ENCODE measurements at places on chromosomes 1 and 21.

DNA sequence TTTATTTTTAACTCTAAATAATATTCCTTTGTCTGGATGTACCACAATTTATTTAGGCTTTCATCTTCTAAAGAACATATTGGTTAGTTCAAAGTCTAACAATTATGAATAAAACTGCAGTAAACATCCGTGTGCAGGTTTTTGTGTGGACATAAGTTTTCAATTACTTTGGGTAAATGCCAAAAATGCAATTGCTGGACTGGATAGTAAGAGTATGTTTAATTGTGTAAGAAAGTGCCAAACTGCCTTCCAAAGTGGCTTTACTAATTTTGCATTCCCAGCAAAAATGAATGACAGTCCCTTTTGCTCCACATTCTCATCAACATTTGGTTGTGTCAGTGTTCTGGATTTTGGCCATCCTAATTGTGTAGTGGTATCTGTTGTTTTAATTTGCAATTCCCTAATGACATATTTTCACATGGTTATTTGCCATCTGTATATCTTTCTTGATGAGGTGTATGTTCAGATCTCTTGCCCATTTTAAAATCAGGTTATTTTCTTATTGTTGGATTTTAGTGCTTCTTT, 113.8 kb downstream of the DPYD start:
- no peak for DNase-seq

GRCh38 chr1:10128101-10128765, 82.1 kb upstream of the KIF1B start:
- DNase-seq: no peak

GRCh38 chr21:45617021-45617921, 26.3 kb upstream of the PCBP3 start:
- no peak for DNase-seq

DNA sequence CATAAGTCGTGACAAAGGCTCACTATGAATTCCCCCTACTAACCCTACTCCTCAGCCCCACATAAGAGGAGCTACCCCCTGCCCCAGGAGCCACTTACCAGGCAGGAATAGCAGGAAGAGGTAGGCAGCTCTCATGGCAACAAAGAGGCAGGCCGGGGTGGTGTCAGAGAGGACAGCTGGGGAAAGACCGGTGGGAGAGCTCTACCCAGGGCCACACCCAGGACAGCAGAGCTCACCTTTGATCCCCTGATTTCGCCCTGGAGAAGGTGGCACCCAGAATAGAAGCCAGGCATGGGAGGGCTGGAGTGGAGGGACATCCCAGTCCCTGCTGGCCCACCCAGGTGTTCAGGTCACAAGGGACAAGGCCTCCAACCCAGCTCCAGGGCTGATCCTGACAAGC, 2.3 kb downstream of the MFAP2 start:
- no peak for DNase-seq

DNA sequence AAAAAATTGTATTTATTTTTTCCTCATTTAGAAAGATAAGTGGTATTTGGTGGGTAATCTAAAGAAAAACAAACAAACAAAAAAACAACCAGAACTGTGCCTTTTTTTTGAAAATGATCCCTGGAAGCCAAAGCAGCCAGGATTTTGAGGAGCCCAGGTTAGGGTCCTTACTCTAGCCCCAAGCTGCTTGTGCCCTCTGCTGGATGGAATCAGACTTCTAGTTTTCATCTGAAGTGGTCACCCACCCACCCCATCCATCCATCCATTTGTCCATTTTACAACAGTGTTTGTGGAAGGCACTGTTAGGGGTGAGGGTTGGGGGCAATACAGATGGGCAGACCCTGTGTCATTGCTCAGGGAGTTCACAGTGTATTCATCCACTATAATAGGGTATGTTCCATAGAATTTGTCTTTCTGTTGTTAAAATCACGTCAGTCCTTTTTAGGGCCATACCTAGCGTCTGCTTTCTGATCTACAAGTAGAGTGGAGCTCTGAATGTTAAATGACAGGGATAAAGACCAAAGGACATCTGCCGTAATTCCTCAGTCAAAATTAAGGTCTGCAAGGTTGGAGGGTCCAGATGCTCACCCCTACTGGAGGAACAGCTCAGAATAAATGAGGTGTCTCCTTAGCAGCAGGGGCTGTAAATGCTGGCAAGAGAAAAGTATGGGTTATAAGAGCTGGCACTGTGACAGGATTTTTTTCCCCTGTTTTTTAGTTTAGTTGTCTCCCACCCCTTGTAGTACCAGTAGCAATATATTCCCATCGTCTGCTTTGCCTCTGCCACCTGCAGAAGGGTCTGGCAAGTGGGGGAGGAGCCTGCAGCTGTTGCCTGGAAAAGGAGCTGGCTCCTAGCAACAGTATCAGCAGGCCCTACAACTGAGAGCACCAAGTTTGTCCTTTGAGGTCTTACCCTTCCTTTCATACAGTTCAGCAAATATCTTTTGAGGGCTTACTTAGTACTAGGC, 3.2 kb downstream of the LRRC42 start:
- DNase-seq: no peak

DNA sequence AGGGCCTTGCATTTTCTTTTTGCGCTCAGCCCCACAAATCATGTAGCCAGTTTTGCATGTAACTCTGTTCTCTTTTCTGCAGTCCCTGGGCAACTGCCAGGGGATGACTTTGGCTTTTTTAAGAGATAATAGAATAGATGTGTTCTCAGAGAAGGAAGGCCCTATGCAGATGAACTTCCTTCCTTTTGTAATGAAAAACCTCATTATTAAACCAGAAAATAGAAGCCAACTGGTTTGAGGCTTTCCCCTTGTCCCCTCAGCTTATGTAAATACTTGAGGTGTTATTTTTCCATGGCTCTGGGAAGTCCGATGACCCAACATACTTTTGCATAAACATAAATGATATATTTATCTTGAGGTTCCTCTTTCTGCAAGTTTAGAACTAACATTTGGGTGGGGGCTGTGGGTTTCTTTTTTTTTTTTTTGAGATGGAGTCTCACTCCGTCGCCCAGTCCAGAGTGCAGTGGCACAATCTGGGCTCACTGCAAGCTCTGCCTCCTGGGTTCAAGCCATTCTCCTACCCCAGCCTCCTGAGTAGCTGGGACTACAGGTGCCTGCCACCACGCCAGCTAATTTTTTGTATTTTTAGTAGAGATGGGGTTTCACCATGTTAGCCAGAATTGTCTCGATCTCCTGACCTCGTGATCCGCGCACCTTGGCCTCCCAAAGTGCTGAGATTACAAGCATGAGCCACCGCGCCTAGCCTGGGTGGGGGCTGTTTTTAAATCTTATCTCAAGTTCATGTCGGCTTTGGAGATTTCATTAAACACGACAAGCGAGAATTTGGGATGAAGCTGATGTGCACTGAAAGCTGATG, 14.4 kb upstream of the FCRL5 start:
- no peak for DNase-seq

DNA sequence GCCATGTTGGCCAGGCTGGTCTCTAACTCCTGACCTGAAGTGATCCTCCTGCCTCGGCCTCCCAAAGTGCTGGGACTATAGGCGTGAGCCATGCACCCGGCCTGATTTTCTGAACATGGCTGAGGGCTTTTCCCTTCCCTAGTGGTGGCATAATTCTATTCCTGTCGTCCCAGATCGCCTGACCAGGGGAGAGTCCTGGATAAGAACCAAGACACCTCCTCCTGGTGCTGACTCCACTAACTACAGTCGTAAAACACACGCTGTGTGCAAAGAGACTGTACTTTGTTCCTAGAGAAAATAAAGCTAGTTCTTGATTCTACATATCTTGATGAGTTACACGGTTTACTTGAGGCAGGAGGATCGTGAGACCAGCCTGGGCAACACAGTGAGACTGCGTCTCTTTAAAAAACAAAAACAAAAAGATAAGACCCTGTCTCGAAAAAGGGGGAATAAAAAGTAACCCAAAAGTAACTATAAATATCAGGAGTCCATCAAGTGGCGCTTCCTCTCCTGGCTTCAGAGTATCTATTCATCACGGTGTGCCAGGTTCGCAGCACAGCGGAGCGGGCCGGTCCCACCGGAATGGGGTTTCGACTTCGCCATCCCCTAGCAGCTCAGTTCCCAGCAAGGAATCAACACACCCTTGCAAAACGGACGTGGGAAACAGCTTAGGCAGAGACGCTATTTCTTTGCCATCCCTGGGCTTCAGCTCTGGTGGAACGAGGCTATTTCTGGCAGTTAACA, 973 bp downstream of the SDF4 start:
- no peak for DNase-seq

DNA sequence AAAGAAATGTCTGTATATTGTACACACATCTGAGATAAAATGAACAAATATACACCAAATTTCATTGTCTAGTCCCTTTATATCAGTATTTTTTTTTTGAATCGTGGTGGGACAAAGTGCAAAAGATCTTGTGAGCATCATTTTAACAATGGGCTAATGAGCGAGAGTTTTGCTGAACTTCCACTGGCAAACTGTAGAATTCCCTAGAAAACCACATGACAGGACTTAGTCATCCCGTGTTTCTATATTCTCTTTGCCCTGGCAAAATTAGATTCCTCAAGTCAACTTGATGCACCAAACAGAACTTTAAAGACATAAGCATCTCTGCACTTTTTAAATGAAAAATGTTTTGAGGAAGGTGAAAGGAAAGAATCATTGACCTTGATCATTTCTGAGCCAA, 488.2 kb upstream of the PTBP2 start:
- DNase-seq: no peak

GRCh38 chr1:113372546-113372945, 17.8 kb upstream of the MAGI3 start:
- no peak for DNase-seq

DNA sequence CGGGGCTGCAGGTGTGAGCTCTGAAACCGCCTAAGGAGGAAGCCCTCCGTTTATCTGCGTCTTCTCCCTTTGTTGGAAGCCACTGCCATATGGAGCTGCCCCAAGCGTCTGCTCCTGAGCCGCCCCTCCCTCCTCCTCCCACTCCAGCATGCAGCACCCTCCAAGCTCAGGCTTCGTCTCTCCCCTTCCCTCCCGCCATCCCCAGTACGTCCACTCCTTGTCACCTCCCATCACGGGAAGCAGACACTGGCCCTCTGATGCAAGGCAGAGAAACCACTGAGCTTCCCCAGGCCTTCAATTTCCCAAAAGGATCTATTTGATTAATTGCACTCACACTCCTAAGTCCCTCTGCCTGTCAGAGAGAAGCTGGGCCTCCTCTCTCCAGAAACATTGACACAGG, 52.5 kb downstream of the NFASC start:
- no peak for DNase-seq

- DNase-seq: no peak
Measured at GRCh38 chr1:106564192-106564591, 492.3 kb upstream of the PRMT6 start.

- no peak for DNase-seq
Measured at GRCh38 chr1:166174108-166174507, 7.3 kb upstream of the FAM78B start.

DNA sequence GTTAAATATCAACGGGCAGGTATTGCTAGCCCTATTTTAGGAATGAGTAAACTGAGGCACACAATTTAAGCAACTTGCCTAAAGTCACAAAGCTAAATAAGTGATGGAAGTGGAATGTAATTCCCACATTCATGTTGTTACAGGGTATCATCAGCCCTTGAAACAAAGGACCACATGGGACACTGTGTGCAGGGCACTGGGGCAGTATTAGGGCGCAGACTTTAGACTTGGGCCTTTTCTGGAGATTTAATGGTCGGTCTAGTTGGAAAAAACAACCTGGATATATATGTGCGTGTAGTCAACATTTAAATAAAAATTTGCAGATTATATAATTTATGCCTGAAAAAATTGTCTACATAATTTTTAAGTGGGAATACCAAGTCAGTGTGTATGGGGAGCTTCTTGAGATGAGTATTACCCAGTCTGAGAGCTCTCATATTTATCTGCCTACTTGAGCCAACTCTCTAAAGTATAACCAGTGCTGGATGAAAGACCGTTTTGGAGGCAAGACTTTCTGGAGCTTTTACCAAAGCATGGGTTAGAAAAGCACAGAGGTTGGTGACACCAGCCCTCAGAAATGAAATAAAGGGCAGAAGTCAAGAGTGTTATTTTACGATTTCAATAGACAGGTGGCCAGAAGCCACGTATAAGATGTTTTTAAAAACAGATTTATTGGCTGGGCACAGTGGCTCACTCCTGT, 1.6 kb downstream of the KDM1A start:
- no peak for DNase-seq

DNA sequence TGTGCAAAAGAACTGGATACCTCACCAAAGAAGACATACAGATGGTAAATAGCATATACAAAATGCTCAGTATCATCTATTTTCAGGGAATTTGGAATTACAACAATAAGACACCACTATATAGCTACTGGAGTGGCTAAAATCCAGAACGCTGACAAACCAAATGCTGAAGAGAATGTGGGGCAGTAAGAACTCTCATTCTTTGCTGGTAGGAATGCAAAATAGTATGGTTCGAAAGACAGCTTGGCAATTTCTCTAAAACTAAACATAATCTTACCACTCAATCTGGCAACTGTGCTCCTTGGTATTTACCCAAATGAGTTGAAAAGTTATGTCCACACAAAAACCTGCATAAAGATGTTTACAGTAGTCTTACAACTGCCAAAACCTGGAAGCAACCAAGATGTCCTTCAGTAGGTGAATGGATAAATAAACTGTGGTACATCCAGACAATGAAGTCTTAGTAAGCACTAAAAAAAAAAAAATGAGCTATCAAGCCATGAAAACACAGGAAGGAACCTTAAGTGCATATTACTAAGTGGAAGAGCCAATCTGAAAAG, 26.5 kb downstream of the TARBP1 start:
- no peak for DNase-seq

DNA sequence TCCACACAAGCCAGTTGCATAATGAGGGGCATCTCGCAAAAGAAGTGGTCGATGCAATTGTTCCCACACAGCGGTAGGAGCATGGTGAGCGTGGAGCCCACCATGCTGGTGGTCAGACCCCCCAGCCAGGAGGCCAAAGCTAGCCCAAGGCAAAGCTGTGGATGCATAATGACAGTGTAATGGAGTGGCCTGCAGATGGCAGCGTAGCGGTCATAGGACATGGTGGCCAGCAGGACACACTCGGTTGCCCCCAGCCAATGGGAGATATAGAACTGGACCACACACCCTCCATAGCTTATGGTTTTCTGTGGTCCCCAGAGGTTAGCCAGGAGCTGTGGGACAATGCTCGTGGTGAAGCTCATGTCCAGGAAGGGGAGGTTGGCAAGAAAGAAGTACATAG, 4.3 kb downstream of the OR2C3 start:
- no peak for DNase-seq

- no peak for DNase-seq
Measured at GRCh38 chr1:50110656-50111055, 1.9 kb downstream of the ELAVL4 start.

- DNase-seq: no peak
Measured at GRCh38 chr1:32464191-32464715, 619 bp upstream of the ZBTB8B start.

GRCh38 chr1:182568647-182569284, 20.3 kb downstream of the RNASEL start:
- DNase-seq: no peak

GRCh38 chr1:40315239-40315794, 1.8 kb downstream of the COL9A2 start:
- DNase-seq: peak; percentile 43

GRCh38 chr1:110070282-110070669, 196 bp downstream of the ALX3 start:
- no peak for DNase-seq

GRCh38 chr1:102853136-102853535, 255.2 kb downstream of the COL11A1 start:
- no peak for DNase-seq

- no peak for DNase-seq
Measured at GRCh38 chr1:234932511-234933430, 195.9 kb downstream of the TOMM20 start.

- no peak for DNase-seq
Measured at GRCh38 chr1:236472850-236473788, 50.7 kb upstream of the LGALS8 start.

GRCh38 chr1:21764615-21765423, 18.1 kb downstream of the USP48 start:
- DNase-seq: peak; percentile 78
